Thoracic aorta (tissue), 2 donors: ENCODE measurements at places on chromosomes 2 and 18.

DNA sequence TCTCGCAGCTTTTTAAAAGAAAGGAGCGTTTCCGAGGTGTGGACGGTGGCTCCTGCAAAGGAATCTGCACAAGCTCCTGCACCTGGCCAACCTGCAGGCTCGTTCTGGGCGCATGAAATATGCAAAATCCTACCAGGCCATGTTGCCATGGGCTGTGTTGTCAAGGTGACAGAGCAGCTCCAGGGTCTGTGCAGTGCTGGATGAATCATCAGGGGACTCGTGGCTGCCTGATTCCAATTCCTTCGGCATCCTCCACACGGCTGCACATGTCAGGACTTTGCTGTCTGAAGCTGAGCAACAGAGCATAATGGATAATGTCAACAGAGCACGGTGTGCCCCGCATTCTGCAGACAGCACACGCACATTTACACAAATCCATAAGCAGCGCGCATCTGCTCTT is 120.5 kb downstream of the EIPR1 start:
- no peak for DNase-seq

DNA sequence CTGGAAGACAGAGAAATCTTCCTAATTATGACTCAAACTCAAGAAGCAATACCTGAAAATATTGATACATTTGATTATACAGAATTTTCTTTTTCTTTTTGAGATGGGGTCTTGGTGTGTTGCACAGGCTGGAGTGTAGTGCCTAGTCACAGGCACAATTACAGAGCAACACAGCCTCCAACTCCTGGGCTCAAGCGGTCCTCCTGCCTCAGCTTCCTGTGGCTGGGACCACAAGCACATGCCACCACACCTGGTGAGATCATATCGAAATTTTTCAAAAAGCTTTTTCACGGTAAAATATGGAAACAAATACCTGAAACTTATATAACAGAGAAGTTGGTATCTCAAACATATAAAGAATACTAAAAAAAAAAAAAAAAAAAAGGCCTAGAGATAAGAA is 27.9 kb downstream of the TGFBRAP1 start:
- DNase-seq = no peak

GRCh38 chr2:94875064-94875819 is 4.0 kb downstream of the TEKT4 start:
- no peak for DNase-seq

GRCh38 chr2:240946046-240946445 is 39.9 kb downstream of the CROCC2 start:
- no peak for DNase-seq

DNA sequence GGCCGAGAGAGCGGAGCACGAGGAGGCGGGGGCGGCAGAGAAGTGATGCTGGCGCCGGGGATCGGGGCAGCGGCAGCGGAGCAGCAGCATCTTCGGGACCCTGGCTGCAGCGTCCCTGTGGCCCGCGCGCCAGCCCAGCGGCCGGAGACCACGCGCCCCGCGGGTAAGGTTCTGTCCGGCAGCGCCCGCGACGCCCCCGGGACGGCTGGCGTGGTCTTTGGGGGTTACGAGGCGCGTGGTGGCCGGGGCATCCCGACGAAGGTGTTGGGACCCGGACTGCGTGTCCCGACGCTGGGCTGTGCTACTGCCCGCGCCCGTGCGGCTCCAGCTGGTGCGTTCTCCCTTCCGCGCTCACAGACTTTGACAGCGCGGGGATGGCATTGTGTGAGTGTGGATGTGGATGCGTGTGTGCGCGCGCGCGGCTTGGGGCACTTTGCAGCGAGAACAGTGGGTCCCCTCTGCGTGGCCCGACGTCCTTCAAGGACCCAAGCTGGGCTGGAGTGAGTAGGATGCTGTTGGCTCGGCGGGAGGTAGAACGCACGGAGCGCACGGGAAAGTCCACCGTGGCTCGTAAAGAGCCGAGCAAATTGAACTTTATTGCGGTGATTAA is 405.0 kb downstream of the XIRP2 start:
- DNase-seq = no peak

DNA sequence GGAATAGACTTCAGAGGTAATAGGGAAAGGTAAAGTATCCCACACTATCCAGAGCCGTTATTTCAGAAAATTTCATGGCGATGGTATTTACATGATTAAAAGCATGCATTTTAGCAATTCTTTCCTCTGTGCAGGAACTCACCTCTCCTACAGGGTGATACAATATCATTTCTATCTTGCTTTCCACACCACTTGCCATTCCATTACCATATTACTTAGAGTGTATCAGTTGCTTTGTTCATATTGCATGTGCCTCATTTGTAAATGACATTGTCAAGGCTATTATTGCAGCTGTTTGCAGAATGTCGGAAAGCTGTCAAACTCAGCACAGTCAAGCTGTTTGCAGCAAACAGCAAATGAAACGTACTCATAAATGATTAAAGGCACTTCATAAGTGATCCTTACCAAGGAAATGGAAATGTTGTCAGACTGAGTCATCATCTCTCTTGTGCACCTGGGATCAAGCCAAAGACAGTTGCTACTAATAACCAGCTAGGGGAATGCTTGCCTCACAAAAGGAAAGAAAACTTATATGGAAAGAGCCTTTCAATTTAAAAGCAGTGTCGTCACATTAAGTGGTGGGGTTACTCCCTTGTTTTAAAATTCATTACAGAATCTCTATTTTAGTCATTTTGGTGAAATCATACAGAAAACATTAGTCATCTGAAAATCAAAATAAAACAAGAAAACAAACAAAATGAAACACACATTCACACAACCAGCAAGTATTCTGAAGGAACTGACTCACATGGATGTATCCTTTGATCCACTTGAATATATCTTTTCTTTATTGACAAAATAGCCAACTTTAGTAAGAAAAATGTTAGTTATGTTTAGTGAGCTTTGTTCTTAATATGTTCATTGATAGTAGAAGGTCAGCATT is 1064.1 kb upstream of the CNTNAP5 start:
- no peak for DNase-seq

GRCh38 chr18:58048081-58048642 is 4.1 kb downstream of the NEDD4L start:
- no peak for DNase-seq

- DNase-seq = no peak
Measured at GRCh38 chr18:45540125-45540524, 75.2 kb upstream of the SLC14A2 start.

- DNase-seq = no peak
Measured at GRCh38 chr2:15956751-15957736, 16.7 kb downstream of the MYCN start.

DNA sequence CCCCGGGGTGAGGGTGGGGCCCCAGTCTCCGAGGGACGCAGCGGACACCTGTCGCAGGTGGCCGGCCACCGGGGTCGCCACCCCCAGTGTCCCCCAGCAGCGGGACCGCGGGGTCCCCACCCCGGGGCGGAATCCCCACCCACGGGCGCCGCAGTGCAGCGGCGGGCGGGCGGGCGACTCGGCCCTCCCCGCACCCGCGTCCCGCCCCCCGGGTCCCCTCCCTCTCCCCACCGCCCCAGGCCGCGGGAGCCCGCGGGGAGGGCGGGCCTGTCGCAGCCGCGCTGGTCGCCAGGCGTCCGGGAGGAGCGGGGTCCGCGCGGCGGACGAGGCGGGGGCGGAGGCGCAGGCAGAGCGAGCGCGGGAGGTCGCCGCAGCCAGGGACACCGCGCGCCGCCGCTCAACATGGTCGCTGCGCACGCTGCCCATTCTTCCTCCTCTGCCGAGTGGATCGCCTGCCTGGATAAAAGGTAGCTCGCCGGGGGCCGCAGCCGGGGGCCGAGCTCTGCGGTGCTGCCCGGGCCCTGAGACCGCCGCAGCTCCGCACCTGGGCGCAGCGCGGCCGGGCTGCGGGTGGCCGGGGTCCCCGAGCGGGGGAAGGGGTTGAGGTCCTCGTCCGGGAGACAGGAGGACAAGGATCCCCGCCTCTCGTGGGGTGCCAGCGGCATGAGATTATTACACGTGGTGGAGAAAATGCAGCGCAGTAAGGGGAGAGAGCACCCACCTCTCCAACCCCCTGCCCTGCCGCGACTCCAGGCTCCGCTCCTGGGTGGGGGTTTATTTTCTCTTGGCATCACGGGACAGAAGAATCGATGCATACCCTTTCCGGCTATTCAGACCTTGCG is at the start of gene RAPGEF4:
Gene RAPGEF4 (plus strand): TSS at position 264 of the 842 bp plus-strand sequence. CDS start 139 bp downstream, at position 403.
- DNase-seq = no peak

- no peak for DNase-seq
Measured at GRCh38 chr18:74515620-74516231, 18.6 kb upstream of the CNDP1 start.

DNA sequence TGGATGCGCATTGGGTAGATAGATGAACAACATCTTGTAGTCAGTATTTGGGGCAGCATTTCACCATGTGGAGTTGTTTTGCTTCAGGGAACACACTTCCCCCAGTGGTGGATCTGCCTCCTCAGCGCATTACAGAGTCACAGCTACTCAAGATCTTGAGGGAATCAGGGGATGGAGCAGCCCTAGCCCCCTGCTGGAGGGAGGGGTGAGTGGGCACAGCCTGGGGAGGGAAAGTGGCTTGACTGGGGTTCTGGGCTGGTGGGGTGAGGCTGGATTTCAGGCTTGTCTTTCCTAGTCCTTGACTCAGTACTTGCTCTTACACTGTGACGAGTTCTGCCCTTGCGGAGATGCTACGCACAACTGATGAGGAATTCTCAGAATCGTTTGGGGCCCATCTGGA is 271.0 kb upstream of the HS6ST1 start:
- no peak for DNase-seq

DNA sequence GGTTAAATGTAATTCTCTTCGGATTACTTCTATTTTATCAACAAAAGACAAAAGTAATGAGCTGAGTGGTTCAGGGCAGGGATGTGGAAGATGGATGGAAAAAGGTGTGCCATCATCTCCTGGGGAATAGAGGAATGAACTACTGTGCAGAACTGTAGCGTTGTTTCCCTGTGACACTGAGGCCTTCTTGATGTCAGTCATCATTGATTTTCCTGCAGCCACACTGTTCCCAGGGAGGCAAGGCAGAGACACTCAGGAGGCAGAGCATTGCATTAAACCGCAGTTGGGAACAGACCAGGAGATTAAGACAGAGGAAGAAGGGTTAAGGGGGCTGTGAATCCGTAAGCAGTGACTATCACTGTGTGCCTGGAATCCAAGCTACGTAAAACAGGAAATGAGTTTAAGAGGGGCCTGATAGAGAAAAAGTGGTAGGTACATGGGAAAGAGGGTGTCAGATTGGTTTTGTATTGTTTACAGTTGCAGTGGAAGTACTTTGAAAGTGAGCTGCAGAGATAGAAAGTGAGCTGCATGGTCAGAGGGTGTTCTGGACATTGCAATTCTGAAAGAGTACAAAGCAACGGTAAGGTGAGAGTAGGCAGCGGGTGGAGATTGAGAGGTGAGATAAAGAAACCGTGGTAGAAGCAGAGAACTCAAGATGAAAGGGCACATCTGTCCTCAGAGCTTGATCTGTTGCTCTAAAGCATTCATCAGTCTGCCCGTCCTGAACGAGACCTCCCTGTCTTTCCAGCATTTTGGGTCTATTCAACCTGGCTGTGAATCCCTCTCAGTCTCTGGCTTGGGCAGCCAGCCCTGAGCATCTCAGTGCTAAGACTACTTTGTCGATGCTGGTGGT is 793.4 kb upstream of the CELF4 start:
- no peak for DNase-seq

GRCh38 chr2:70357684-70358071 is 55.8 kb upstream of the FAM136A start:
- DNase-seq = no peak

GRCh38 chr2:172462849-172463381 is 35.5 kb downstream of the ITGA6 start:
- no peak for DNase-seq

DNA sequence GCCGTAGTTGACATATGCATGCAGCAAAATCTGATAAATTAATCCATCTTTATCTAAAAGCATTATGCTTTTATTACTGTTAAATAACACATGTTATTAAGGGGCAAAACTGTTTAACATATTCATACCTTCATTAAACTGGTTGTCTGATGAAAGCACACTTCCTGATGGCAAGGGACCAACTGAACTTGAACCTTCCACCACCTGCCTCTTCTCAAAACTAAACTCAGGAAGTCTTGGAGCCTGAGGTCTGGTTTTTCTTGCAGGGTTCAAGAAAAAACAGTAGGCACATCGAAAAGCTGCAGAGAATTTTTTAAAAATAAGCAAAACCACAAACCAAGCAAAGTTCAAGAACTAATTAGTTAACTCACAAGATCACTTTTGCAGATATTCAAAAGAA is 64.9 kb downstream of the LNPK start:
- no peak for DNase-seq

GRCh38 chr2:55419233-55419678 is 400 bp downstream of the CCDC88A start:
- no peak for DNase-seq

GRCh38 chr2:61988462-61989366 is 83.2 kb downstream of the COMMD1 start:
- no peak for DNase-seq

DNA sequence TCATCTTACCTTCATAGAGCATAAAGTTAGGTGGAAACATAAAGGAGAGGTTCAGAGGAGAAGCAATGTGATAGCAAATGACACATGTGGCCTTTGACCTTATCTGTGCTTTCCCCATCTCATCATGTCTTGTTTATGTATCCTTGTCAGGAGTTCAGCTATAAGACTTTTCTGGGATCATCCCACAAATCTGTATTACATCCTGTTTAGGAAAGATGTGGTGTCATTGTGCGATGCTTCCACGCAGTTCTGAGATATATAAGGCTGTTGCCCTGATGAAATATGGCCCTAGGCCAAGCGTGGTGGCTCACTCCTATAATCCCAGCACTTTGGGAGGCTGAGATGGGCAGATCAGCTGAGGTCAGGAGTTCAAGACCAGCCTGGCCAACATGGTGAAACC is 15.5 kb upstream of the MGAT5 start:
- no peak for DNase-seq

DNA sequence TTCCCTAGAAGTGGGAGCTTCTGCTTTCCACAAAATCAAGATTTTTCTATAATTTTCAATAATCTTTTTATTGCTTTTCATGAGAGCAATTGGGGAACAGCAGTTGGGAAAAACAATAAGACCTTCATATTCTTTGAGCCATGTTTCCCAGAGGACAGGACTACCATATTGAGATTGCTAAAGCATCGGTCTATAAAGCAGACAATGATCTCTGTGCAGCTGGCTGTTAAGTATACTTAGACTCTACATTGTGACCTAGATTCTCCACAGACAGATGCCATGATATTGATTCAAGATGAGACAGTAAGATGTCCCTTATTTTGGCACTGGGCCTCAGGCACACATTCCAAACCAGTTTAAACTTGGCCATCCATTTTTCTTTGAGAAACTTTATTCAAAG is 1178.7 kb downstream of the SUCLG1 start:
- DNase-seq = no peak

GRCh38 chr2:238250896-238251295 is 11.1 kb upstream of the HES6 start:
- DNase-seq = no peak

DNA sequence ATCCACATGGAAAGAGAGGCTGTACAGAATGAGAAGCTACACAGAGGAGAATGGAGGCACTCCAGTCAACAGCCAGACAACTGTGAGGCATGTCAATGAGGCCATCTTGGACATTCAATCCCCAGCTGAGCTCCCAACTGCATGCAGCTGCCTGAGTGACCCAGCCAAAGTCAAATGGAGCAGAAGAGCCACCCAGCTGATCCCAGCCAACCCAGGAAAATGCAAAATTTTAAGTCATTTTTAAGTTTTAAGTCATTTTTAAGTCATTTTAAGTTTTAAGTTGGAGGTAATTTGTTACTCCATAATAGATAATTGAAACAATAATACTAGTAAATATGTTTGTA is 63.6 kb downstream of the RBMS1 start:
- DNase-seq = no peak
